IMR-90 (cell line): ENCODE measurements at places on chromosomes 11 and 22. TPM values are rescaled to one million over a fixed set of nuclear protein-coding genes. Genes with fewer than 3 reads are reported as not detected.
A peak's percentile ranks its signal among the peaks of the same experiment; 100 is the strongest.

DNA sequence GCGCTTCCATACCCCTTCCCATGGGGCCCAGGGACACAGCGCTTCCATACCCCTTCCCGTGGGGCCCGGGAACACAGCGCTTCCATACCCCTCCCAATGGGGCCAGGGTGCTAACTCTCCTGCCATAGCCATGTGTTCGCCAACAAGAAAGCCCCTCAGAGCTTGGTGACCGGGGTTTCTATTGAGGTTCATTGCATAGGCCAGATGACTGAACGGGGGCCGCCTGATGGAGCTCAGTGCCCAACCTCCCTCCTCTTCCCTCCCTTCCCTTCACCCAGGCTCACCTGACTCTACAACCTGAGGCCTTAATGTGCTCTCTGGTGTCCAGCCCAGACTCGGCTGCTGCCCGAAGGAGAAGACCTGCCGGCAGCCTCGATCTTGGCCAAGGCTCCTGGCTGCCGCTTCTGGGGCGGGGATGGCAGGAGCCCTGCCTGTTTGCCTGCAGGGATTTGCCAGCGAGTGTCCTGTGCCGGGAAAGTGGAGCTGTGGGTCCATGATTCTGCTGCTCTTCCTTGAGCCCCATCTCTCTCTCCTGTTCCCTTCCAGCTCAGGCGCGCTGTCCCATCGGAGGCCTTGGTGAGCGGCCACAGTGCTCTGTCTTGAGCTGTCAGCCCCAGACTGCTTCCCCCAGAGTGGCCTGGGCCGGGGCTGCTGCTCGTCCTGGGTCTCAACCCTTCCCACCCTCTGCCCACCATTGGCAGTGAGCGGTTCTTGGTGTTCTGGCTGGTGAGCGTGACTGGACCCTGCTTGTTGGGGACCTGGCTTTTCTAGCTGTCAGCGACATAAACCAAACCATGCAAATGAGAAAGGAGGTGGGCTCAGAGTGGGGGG, 267.0 kb downstream of the TBC1D22A start:
- no peaks in the 10 kb centered on the region for H3K27me3 ChIP-seq
- DNase-seq = no peak
- H3K36me3 ChIP-seq = no peaks in the 10 kb centered on the region
- H3K27ac ChIP-seq = no peak overlapping the region
- no peaks in the 10 kb centered on the region for H3K4me1 ChIP-seq
- no peak overlapping the region for H3K4me3 ChIP-seq

- no peak for DNase-seq
- no peaks in the 10 kb centered on the region for H3K36me3 ChIP-seq
- peaks cover 24% of the 10 kb centered on the region for H3K4me1 ChIP-seq
Measured at GRCh38 chr11:128904656-128905344, 13.6 kb downstream of the KCNJ5 start.

- no peaks in the 10 kb centered on the region for H3K27me3 ChIP-seq
- DNase-seq = peak; percentile 41
- no peaks in the 10 kb centered on the region for H3K36me3 ChIP-seq
- H3K27ac ChIP-seq = no peak overlapping the region
- H3K4me1 ChIP-seq = no peaks in the 10 kb centered on the region; the same call in 1 of the 2 replicates
- H3K4me3 ChIP-seq = no peak overlapping the region
Measured at GRCh38 chr22:33389936-33390335, 331.8 kb upstream of the SYN3 start.

DNA sequence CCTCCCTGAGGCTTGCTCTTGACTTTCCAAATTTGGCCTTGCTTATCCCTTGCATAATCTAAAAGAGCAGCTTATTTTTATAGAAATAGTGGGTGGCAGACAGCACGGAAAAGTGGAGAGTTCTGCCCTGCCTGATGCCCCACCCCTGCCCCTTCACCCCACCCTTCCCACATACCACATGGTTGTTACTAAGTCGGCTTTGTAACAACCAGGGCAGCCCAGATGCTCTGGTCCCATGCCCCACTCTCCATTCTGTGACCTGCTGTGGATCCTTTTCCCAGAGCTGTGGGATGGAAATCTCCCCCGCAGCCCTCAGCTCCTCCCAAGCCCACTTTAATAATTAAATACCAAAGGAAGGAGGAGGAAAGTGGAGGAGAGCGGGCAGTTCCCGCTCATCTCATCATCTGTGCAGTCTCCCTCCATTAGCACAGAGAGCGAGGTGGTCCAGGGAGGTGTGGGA, 10.9 kb downstream of the MRGPRF start:
- no peaks in the 10 kb centered on the region for H3K27me3 ChIP-seq
- no peak for DNase-seq

GRCh38 chr11:74018331-74019005, 9.6 kb upstream of the UCP3 start:
- DNase-seq = peak; percentile 87
- H3K27ac ChIP-seq = peak overlapping the region; percentile 33
- peaks cover 10% of the 10 kb centered on the region; the same call in 1 of the 2 replicates for H3K36me3 ChIP-seq
- no peaks in the 10 kb centered on the region for H3K27me3 ChIP-seq
- H3K4me3 ChIP-seq = no peak overlapping the region
- H3K4me1 ChIP-seq = peaks cover 17% of the 10 kb centered on the region

DNA sequence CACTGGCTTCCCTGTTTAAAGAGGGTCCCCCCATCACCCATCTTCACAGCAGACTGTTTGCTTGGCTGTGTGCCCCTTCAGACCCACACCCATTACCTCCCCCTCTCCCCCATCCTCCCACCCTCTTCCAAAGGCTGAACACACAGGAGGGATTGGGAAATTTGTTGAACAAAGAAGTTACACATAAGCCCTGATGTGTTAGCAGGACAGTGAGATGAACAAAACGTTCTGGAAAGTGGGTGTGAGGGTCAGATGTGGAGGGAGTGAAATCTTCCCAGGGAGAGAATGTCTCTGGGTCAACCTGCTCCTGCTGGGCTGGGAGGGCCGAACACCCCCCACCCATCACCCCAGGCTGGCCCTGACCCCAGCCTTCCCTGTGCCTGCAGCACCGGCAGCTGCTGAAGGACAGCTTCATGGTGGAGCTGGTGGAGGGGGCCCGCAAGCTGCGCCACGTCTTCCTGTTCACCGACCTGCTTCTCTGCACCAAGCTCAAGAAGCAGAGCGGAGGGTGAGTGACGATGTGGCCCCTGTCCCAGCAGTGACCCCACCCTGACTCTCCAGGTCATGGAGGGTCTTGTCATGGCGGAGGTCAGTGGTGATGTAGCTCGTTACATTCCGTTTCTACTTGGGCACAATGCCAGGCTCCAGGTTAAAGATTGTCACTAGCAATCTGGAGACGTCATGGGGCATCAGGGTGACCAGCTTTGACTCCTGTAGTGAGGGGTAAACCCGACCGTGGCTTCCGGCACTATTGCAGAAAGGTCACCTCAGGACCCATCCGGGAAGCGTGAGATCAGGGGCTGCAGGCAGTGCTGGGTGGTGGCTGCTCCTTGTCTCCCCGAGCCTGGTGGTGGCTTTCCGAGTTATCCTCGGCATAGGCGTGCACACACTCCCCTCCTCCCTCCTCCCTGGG, 103.5 kb downstream of the BCR start:
- H3K4me3 ChIP-seq = no peak overlapping the region
- H3K4me1 ChIP-seq = peaks cover 5% of the 10 kb centered on the region; the same call in 1 of the 2 replicates
- no peak overlapping the region for H3K27ac ChIP-seq
- no peaks in the 10 kb centered on the region for H3K27me3 ChIP-seq
- peaks cover 35% of the 10 kb centered on the region for H3K36me3 ChIP-seq
- DNase-seq = no peak

- no peaks in the 10 kb centered on the region for H3K36me3 ChIP-seq
- H3K4me3 ChIP-seq = no peak overlapping the region
- H3K27me3 ChIP-seq = no peaks in the 10 kb centered on the region
Measured at GRCh38 chr22:42229455-42230149, 40.9 kb downstream of the TCF20 start.

- no peak for DNase-seq
- H3K27ac ChIP-seq = no peak overlapping the region
- H3K36me3 ChIP-seq = no peaks in the 10 kb centered on the region
Measured at GRCh38 chr11:30434901-30435300, 112.0 kb downstream of the ARL14EP start.

GRCh38 chr11:61890529-61891330, 615 bp downstream of the FADS3 start:
- H3K4me1 ChIP-seq = peaks cover 26% of the 10 kb centered on the region
- peak overlapping the region; percentile 35; the same call in 1 of the 2 replicates for H3K27ac ChIP-seq
- H3K4me3 ChIP-seq = peak overlapping the region; percentile 63
- H3K36me3 ChIP-seq = no peaks in the 10 kb centered on the region
- H3K27me3 ChIP-seq = no peaks in the 10 kb centered on the region

GRCh38 chr11:67670316-67671210, 3.9 kb downstream of the ALDH3B2 start:
- H3K4me1 ChIP-seq = no peaks in the 10 kb centered on the region
- H3K27ac ChIP-seq = no peak overlapping the region
- H3K36me3 ChIP-seq = no peaks in the 10 kb centered on the region
- no peak for DNase-seq
- H3K27me3 ChIP-seq = peaks cover 16% of the 10 kb centered on the region
- H3K4me3 ChIP-seq = no peak overlapping the region

Gene OR8B8
- total RNA-seq = not detected in 2 replicates

Gene LIF
- total RNA-seq = 79.4 and 130 TPM in 2 replicates

Gene HOATZ
- total RNA-seq = not detected in 2 replicates

Gene ANO3
- total RNA-seq = under 0.01 and 0.18 TPM in 2 replicates

Gene DCHS1
- total RNA-seq = 1.4 and 1.7 TPM in 2 replicates

Gene KCNJ5
- 0.18 TPM in 1 of 2 replicates, not detected in the other for total RNA-seq

Gene ELFN2
- total RNA-seq = 0.72 and 0.83 TPM in 2 replicates

Gene ESAM
- total RNA-seq = under 0.01 TPM in 1 of 2 replicates, not detected in the other
